AG04449 (cell line): ENCODE measurements at places on chromosomes 2 and 18.

DNA sequence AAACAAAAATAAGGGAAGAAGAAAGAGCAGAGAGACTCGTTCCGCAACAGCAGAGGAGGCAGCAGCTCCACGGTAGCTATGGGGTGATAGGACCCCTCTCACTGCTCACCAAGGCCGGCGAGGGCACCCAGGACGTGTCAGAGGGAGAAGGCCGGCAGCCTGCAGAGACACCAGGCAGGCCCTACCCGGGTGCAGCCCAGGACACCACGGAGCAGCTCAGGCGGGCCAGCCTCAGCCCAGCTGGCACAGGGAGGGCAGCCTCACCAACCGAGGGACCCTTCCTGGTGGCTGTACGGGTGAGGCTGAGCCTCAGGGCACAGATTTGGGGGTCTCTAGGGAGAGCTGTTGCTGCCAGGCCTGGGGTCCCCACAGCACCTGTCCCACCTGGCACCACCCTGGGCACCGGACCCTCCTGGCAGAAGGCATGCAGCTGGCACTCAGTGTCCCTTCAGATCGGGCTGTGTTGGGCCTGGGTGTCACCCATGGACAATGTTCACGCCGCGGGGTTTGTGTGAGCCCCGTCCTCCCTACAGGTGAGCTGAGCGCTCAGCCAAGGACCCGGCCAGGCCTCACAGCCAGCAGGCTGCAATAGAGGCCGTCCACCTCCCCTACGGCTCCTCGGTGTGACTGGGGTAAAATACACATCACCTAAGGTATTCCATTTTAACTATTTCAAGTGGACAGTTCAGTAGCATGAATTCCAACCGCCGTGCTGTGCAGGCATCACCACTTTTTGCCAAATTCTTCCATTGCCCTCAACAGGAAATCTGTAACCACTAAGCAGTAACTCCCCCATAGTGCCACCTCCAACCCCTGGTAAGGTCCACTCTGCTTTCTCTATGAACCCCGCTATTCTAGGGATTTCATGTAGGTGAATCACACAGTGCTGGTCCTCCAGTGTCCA lies 21.6 kb downstream of the KCNG2 start:
- no peak for DNase-seq

DNA sequence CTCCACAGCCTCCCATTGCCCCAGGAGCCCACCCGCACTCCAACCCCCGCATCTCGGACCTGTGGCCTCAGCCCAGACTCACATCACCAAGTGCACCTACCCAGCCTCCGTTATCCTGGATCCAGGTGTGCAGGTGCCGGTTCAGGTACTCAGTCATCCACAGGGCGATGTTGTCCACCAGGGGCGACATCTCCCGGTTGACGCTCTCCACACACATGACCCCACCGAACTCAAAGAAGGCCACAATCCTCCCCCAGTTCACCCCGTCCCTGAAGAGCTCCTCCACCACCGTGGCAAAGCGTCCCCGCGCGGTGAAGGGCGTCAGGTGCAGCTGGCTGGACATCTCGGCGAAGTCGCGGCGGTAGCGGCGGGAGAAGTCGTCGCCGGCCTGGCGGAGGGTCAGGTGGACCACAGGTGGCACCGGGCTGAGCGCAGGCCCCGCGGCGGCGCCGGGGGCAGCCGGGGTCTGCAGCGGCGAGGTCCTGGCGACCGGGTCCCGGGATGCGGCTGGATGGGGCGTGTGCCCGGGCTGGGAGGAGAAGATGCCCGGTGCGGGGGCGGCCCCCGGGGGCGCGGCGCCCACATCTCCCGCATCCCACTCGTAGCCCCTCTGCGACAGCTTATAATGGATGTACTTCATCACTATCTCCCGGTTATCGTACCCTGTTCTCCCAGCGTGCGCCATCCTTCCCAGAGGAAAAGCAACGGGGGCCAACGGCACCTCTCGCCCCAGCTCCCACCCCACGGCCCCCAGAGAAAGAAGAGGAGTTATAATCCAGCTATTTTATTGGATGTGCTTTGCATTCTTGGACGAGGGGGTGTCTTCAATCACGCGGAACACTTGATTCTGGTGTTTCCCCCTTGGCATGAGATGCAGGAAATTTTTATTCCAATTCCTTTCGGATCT lies 1.3 kb downstream of the BCL2 start:
- DNase-seq = no peak

DNA sequence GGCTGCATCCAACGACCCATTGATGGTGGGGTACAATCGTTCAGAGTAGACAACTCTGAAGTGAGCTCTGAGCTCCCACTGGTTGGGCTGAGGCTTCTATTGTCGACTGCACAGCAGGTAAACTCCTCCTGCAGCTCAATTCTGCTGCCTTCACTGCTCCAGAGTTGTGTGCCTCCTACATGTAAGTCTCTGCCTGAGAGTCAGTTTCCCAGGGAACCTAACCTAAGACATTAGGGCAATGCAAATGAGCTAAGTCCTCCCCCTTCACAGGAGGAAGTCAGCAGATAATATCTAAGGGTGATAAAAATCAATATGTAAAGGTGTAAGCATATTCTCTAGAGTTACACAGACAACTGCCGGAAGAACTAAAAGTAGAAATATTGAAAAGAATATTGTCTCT lies 22.5 kb upstream of the ACYP2 start:
- DNase-seq = no peak

DNA sequence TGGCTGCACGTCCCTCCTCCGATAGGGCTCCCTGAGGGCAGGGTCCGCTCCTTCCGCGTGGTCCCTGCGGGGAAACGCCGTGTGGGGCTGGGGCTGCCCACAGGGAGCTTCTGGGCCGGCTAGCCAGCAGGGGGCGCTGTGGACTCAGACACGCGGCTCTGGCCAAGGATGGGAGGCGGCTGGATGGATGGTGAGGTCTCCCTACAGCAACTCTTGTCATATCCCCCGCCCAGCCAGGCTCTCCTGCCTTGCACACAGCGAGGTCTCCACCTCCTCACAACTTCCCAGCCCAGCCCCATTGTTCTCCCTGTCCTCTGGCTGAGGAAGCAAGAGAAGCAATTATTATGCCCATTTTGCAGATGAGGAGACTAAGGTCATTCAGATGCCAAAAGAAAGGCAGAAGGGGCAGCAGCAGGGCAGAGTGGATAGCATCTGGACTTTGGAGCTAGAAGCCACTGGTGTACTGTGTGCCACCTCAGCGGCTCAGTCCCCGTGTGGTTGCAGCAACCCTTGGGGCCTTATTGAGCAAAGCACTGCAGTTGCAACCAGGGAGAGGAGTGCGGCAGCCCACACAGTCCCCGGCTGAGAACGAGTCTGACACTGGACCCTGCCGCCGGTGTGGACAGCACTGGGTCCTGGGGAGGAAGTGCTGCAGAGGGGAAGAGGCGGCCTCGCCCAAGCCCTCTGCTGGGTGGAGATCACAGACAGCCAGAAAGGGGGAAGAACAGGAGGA lies 99.0 kb downstream of the ZFP36L2 start:
- DNase-seq = no peak

DNA sequence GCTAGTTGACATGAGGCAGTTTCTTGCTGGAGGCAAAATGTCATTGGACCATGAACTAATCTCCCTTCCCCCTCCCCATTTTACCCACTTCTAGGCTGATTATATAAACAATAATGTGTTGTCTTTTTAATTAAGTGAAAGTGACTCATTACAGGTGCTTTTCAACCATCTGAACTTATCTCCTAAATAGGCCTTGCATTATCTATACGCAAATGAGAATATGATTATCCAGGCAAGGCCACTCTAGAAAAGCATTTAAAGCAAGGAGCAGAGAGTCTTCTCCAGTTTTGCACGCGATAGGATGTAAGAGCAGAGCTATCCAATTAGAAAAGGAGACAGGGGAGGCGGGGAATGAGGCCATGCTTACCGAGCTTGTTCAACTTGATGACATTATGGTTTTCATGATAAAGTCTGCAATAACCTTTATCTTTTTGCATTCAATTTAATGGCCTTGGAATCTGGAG lies 286.1 kb upstream of the SIX3 start:
- no peak for DNase-seq

DNA sequence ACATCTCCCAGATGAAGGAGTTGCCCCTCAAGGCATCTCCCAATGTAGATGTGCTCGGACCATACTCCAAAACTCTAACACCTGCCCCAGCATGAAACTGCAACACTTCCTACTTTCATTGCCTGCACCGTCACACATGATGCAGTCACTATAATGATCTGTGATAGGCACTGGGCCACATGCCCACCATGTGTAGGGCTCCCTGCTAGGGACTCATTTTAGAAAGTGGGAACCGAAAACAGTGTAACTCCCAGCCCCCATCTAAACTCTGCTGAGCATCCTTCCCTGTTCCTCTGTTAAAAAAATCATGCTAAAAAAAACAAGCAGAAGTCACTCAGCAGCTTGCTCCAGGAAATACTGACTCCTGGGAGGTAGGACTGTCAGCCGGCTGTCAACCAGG lies 496.1 kb upstream of the RAB6C start:
- DNase-seq = no peak

GRCh38 chr2:22486343-22486742 lies 898.6 kb upstream of the KLHL29 start:
- DNase-seq = no peak
